Hypothalamus (tissue), 51 donors: ENCODE measurements at places on chromosomes 2 and 18.

DNA sequence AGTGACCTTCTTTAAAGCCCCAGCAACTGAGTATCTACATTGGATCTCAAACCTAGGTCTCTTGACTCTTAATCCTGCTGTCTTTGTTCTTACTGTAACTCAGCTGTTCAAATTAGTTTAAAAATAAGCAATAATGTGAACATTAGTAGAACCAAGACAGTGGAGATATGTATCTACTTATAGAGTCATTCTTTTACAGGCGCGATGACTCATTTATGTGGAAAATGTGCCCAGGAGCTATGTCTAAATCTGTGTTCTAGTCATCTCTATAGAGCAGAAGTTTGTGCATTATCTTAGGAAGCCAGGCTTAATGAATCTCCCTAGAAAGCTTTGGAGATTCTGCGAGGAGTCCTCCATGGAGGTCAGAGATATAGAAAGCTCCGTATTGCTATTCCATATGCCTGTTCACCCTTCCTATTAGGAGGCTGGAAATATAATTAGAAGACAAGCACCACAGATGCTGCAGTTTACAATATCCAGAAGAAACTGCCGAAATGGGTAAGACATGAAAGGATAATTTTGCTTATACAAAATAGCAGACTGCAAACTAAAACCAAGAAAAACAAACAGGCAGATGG lies 211.6 kb downstream of the TRIB2 start:
- DNase-seq = no peak

GRCh38 chr2:41973871-41974270 lies 74.0 kb upstream of the PKDCC start:
- no peak for DNase-seq

- DNase-seq = no peak
These were observed 35.4 kb upstream of the WIPF1 start for GRCh38 chr2:174632841-174633622.

- no peak for DNase-seq
These were observed 33.1 kb downstream of the BCL11A start for GRCh38 chr2:60520151-60520876.

- DNase-seq = no peak
These were observed 594.9 kb upstream of the ID2 start for GRCh38 chr2:8086796-8087479.

- DNase-seq = no peak
These were observed 30.7 kb upstream of the PPM1B start for GRCh38 chr2:44137872-44138551.

GRCh38 chr2:158761621-158762020 lies 33.5 kb upstream of the DAPL1 start:
- no peak for DNase-seq

- DNase-seq = no peak
These were observed 5.8 kb downstream of the KLHL30 start for GRCh38 chr2:238144262-238144661.

DNA sequence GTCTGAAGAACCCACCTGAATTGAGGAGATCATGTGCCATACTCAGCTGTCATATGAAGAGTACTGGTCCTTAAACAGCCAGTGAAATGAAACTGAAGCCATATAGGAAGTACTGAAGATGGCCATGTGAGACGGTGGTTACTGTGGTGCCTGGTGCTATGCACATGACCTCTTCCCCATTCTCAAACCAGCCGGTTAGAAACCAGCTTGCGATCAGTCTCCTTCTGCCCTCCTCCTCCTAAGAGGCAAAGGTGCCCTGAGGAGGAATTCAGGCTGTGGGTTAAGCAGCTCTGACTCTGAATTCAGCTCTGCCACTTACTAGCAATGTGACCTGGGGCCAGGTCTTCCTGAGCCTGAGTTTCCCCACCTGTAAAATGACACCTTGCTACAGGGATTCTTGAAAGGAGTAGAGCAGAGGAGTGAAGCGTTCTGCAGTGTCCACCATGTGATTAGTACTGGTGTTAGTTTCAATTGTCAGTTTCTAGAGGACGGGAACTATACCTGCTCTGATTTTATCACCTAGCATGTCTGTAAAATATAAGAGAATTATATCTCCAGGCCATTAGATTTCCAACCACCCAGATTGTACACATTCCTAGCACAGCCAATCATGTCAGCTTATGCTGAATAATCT lies 5.1 kb downstream of the FECH start:
- DNase-seq = peak; percentile 11

- DNase-seq = no peak
These were observed 1.8 kb upstream of the SP9 start for GRCh38 chr2:174333017-174333371.

- no peak for DNase-seq
These were observed 108.1 kb downstream of the TPO start for GRCh38 chr2:1521191-1521877.

DNA sequence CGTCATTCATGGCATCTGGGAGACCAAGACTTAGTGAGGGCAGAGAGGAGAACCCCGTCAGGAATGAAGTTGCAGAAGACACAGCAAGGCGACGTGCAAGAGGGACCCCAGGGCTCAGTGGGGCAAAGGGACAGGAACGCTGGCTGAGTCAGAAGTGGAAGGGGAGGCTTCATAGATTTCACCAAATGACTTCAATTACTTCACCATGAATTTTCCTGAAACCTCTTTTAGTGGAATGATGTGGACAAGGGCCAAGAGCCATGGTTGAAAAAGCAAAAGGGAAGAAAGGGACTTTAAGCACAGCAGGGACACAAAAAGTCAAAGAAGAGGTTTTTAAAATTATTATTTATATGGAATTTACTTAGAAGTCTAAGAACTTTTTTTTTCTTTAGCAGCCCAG lies 141.6 kb upstream of the PID1 start:
- no peak for DNase-seq

DNA sequence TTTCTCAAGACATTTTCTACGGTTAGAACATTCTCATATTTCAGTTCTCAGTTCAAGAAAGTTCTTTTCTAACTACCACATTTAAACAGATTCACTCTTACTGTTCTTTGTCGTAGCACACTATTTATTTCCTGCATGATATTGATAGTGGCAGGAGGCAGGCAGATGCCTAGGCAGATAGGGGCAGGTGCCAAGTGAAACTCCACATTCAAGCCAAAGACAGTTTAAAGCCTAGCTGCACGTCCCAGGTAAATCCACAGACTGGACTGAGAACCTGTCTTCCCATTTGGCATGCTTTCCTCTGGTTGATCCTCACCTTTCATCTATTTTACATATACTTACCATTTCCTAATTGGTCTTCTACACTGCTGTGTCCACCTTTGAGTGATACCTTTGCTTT lies 359.3 kb downstream of the TMX3 start:
- DNase-seq = no peak

GRCh38 chr18:415617-416612 lies 84.6 kb downstream of the COLEC12 start:
- DNase-seq = no peak

- DNase-seq = no peak
These were observed 71.7 kb downstream of the SMAD7 start for GRCh38 chr18:48879008-48879431.

DNA sequence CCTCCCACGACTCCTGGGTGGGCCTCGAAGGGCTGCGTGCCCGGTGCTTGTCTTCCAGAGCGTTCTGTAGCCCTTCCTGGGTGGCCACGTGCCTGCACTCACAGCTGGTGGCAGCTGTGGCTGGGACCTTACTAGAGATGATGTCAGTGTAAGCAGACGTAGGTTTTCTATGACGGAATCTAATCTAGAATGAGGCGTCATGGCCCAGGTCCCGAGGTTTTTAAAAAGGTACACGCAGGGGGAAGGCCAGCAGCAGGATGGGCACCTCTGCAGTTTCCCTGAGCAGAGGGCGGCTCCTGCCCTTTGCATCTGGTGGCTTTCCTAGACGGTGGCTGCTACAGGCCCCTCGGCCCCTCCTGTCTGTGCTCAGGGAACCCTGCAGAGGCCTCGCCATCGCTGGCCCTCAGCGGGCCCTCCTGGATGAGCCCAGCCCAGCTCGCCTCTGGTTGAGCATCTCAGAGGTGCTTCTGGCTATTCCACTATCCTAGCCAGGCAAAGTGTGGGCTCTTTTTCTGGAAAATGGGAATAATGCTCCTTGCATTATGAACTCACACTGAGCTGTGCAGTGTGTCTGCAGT lies 49.6 kb upstream of the PXDN start:
- no peak for DNase-seq

DNA sequence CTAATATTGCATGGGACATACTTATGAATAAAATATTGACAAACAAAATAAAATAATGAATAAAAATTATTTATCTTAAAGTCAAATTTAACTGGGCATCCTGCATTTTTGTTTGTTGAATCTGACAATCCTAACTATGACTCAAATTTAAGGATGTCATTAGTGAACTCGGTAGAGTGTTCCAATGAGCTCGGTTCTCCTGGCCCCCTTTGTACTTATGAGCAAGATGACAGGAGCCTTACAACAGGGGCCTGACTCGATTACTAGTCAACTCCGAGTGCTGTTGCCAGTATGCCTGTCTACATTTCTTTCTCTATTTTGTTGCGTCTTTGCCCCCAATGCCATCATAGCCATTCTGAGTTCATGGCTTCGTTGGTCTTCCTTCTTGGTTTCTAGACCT lies 40.3 kb downstream of the HRH4 start:
- DNase-seq = no peak

GRCh38 chr18:4248686-4249085 lies 206.4 kb downstream of the DLGAP1 start:
- no peak for DNase-seq

DNA sequence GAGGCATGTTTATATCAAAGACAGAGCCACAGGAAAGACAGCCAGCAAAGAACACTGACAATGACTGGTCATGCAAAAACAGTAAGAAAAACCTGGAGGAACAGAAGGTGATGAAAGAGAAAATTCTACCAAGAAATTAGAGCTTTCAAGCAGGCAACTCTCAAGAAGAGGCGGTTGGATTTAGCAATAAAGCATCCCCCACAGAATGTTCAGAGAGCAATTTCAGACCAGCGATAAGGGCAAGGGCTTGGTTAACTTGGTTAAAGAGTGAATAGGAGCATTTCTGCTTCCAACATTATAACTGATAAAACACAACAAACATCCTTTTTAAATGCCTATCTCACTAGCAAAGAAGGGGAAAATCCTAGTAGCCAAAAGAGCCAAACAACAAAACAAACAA lies 68.0 kb upstream of the NCKAP5 start:
- no peak for DNase-seq

GRCh38 chr2:14930441-14930840 lies 297.9 kb downstream of the LRATD1 start:
- no peak for DNase-seq

DNA sequence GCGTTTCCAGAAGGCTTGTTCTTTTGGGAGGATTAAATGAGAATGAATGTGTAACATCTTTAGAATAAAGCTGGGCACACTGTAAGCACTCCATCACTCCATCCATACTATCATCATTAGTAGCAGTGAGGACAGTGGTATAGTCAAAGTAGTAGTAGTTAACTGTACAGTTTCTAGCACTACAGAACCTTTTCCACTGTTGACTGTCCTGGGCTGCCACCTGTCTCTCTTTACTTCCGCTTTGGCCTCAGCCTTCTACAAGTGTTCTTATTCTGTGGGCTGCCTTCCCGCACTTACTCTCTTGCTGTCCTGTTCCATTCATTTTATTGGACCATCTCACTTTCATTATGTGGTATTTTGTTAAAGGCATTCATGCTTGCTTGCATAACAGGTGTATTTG lies 3.3 kb downstream of the SLC9A2 start:
- DNase-seq = no peak

DNA sequence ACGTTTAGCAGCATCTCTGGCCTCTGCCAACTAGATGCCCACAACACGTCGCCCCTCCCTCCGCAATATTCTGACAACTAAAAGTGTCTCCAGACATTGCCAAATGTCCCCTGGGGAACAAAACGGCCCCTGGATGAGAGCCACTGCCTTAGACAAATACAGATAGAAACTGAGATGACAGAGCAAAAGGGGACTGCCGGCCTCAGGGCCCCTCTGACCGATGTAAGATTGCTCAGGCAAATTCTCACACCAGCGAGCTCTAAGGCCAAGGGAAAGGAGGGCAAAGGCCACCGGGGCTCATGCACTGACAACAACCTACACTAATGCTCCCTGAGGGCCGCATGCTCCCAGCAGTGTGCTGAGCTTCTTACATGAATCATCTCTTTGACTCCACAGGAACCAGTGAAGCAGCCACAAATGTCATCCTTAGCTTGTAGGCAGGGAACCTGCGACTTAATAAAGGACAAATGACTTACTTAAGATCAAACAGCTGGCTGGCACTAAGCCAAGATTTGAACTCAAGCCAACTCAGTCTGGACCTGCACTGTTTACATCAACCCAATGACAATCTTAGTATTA lies 228.5 kb downstream of the TTC32 start:
- DNase-seq = no peak

- no peak for DNase-seq
These were observed 670.0 kb upstream of the CDH2 start for GRCh38 chr18:28846958-28847357.

DNA sequence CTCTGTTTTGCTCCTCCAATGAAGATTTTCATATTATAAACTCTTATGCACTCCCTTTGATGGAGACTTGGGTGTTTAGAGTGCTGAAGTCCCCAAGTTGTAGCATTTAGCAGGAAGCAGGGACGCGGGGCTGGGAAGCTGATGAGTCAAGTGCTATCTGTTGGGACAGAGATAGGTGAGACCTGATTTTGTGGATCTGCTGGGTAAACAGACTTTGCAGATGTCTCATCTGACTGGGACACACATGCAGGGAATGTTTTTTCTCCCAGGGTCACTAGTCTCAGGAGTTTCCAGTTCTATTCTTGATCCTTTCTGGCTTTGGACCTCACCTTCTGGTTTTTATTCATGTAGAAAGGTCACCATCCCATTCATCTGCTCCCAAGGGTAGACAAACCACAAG lies 79.7 kb upstream of the ACAA2 start:
- no peak for DNase-seq

GRCh38 chr2:146748046-146748445 lies 1096.8 kb upstream of the ACVR2A start:
- no peak for DNase-seq

GRCh38 chr2:32947484-32948143 lies 861 bp downstream of the LTBP1 start:
- DNase-seq = no peak

- DNase-seq = no peak
These were observed 223.6 kb downstream of the C1D start for GRCh38 chr2:67839242-67839641.

DNA sequence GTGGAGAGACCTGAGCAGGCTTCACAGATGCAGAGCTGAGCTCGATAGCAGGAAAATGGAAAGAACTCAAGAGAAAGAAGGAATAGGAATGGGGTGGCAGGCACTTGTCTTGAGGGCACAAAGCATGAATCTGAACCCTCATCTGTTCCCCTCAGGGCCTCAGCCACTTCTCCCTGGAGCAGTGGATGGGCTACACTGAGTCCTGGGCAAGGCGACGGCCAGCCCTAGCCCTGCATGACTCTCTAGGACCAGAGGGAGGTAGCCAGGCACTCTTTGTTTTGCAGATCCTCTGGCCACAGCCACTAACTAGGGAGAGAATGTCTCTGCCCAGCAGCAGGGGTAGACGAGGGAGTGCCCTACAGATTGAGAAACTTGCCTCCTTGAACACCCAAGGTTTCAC lies 3.4 kb upstream of the TEX51 start:
- no peak for DNase-seq

DNA sequence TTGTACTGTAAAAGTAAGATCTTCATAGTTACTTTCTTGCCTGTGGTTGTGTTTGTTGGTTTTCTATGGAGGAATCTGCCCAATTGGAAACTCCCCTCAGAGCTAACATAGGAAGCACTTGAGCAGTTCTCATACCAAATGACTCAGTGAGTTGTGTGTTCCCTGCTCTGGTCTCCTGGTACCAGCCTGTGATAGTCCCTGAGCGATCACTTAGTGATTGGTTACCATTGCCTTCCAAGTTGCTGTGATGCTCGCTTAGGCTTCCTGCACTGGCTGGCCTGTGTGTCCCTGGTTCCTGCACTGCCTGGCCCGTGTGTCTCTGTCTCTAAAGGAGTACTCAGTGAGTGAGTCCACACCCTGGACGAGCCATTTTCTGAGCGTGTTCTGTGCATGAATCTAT lies 133.0 kb downstream of the MAP4K4 start:
- no peak for DNase-seq
